ENCODE measurements at places on chromosomes 2 and 18.

DNA sequence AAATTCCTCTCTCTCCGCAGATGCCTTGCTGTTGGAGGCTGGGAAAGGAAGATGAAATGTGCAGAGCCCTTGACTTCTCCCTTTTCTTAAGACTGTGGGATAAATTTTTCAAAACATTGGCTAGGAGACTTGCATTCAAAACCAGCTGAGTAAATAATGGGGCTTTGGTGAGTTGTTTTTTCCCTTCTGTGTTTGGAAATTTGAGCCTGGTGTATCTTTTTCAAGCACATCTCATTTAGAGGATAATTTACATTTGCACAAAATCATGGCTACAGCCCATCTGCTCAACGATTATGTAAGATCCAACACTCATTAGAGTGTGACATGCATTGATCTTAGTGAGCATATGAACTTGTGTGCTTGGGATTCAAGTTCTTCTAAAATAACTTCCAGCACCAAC is 112.1 kb upstream of the ATP8B1 start:
- DNase-seq: no peak

GRCh38 chr2:64036034-64036705 is 16.9 kb upstream of the VPS54 start:
- DNase-seq: no peak

- DNase-seq: no peak
These were observed 87.0 kb downstream of the FARSB start for GRCh38 chr2:222568865-222569264.

GRCh38 chr18:26262156-26262555 is 35.9 kb downstream of the TAF4B start:
- no peak for DNase-seq

DNA sequence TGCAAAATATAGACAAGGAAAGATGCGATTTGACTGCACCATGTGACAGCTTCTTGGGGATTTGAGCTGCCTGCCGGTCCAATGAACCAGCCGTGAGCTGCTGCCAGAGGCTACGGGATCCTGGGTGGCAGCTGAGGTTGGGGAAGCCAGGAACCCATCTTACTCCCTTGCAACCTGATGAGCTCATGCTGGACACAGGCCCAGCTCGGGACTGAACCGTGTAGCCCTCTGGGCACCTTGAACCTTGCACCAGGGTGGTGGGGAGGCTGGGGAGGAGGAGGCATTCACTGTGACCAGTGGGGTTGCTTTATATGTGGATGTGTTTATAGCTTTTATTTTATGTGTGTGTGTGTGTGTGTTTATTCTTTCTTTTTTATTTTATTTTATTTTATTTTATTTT is 9.1 kb downstream of the ALPI start:
- no peak for DNase-seq

- DNase-seq: no peak
These were observed 26.9 kb downstream of the LOXHD1 start for GRCh38 chr18:46630160-46630559.

GRCh38 chr2:69754633-69755032 is 12.7 kb downstream of the ANXA4 start:
- no peak for DNase-seq

DNA sequence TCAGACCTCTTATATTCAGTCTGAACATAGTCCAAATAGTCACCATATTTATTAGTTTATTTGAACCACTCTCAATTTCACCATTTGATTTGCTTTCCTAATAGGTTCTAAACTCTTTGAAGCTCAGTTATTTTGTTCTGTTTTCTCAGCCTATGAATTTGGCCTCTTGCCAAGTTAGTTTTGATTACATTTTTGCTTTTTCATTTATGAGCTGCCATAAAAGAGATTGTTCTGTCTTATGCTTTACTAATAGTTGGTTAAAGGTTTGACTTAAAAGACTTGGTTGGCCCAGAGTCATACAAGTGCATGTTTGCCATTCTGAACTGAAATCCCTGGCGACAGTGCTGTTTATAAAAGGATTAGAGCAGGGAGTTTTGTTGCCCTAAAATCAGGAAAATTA is 85.9 kb upstream of the RANBP2 start:
- no peak for DNase-seq

- DNase-seq: no peak
These were observed 24.0 kb upstream of the LOXHD1 start for GRCh38 chr18:46680784-46681695.

DNA sequence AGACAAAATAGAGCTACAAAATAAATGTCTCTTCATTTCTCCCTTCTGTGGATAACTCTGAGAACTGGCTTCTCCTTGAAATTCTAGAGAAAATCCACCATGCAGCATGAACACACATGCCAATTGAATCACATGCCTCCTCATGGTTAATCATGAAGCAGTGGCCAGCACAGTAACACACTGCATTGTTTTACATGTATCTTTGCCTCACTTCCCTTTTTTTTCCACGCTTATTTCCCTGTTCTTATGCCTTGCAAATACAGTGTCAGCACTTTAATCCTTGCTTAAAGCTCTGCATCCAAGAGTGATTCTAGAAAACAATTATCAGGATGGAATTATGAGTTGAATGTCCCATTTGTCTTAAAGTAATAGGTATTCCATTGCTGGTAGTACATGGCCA is 50.3 kb upstream of the ZBTB7C start:
- DNase-seq: no peak

GRCh38 chr18:47120428-47120827 is 29.9 kb downstream of the HDHD2 start:
- no peak for DNase-seq

GRCh38 chr2:223943561-223944008 is 1.6 kb downstream of the WDFY1 start:
- no peak for DNase-seq
